Left kidney (tissue), 8 donors: ENCODE measurements at places on chromosomes 2 and 18. TPM values are rescaled to one million over a fixed set of nuclear protein-coding genes. Genes with fewer than 3 reads are reported as not detected.

Gene IL18RAP
- polyA plus RNA-seq: 0.27 TPM

DNA sequence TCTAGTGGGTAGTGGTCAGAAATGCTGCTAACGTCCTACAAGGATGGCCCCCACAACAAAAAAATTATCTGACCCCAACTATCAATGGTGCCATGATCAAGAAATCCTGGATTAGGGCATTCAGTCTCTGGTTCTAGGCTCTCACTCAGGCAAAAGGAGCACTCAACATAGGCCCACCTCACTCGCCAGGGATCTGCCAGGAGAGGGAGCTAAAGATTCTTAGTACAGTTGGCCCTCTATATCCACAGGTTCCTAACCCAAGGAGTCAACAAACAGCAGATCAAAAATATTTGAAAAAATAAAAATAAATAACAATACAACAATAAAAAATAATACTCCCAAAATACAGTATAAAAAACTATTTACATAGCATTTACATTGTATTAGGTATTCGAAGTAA is 10.0 kb downstream of the SLC4A5 start:
- DNase-seq: peak; percentile 17

GRCh38 chr18:54739476-54739875 is 88.8 kb upstream of the RAB27B start:
- DNase-seq: no peak

DNA sequence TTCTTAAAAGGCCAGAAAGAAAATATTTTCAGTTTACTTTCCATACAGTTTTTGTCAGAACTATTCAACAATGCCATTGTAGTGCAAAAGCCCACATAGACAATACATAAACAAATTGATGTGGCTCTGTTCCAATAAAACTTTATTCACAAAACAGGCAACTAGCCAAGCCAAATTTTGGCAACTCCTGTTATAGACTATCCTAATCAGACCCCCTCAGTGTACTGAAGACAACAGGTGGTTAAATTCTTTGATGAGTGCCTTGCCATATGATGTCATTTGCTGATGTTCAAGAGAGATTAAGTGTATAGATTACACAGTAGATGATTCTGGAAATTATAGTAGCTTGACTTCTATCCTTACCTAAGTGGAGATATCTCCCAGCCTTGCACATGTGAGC is 83.4 kb downstream of the FANCL start:
- no peak for DNase-seq

DNA sequence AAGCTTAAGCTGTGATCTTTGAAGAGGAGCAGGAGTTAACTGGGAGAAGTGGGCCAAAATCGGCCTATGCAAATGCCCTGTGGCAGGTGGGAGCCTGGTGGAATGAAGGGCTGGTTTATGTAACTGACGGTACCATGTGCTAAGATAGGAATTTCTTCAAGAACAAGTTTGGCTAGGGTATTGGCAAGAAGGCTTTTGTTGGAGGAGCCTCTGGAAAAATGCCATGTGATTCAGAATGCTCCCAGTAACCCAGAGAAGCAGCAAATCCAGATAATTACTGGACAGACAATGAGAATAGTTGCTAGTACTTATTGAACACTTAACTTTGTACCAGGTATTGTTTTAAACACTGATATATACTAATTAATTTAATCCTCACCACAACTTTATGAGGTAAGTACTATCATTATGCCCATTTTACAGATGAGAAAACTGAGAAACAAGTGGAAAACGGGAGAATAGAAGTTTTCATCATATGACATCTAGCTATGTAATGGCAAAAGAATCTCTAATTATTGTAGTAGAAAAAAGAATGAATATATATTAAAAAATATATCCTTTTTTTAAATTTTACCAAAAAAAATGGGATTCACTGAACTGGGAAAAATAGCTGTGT is 9.1 kb upstream of the FAM124B start:
- no peak for DNase-seq

GRCh38 chr2:53724536-53724935 is 43.1 kb upstream of the CHAC2 start:
- DNase-seq: no peak

DNA sequence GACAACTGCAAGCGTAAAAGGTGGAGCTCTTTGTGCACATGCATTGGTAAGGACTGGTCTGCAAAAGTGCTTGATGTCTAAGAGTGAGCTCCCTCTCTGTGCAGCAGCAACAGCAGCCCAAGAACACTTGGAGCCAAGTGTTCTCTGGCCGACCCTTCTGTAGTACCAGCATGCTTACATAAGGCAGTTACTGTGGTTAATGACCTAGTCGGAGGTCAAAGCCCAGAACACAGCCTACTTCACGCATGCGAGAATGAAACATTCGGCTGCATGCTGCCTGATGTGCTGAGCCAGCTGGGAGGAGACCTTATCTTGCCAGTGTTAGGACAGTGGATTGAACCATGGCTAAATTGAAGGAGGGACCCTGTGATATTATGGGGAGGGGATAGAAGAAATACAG is 21.3 kb downstream of the NCAPH start:
- DNase-seq: no peak

DNA sequence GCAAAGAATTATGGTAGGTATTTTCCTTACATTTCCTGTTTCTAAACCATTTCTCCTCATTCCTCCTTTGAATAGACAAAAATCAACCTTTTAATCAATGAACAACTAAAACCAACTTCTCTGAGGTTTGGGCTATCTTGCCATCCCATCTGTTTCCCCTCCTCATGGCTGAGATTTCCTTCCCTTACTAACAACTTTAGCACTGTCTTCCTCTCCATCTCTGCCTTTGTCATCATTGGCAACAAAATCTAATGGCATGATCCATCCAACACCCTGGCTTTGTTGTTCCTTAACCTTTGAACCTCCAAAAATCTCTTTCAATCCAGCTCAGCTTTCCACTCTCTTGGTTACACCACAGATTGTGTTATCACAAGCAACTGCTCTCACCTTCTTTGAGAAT is 95.3 kb upstream of the FAM136A start:
- DNase-seq: no peak

GRCh38 chr2:164784376-164784775 is 57.2 kb downstream of the COBLL1 start:
- DNase-seq: no peak
